ENCODE measurements at places on chromosomes 13 and 19. TPM values are rescaled to one million over a fixed set of nuclear protein-coding genes. Genes with fewer than 3 reads are reported as not detected.

- no peak for DNase-seq
Observed at GRCh38 chr19:9597027-9597426, 12.7 kb upstream of the ZNF121 start.

DNA sequence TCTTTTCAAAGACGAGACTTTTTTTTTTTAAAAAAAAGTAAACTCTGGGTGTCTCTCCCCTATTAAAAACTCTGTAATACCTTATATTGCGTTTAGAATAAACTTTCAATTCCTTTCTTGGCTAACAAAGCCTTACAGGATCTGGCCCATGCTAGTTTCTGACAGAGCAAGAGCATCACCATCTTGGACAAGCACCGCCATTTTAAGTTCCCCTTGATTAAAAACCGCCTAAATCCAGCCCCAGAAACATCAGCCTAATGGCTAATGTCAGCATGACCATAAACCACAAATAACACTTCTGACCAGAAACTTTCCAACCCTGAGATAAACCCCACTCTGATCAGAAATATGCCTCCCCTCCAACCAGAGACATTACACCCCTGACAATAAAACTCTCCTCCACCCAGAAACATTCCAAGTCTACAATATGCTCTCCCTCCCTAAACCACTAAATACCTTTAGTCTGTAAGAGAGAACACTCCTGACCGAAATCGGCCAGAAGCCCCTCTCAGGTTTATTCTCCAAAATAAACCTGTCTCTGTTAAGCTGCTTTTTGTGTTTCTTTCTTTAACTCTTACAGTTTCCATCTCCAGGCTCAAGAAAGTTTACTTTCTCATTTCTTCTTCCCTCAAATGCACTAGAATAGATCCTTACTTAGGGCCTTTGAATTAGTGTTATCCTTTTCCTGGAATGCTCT lies 1.6 kb upstream of the AKAP11 start:
- DNase-seq = no peak

- no peak for DNase-seq
Observed at GRCh38 chr19:33268162-33268991, 34.0 kb downstream of the CEBPA start.

- DNase-seq = no peak
Observed at GRCh38 chr19:38685666-38686529, 38.4 kb downstream of the ACTN4 start.

DNA sequence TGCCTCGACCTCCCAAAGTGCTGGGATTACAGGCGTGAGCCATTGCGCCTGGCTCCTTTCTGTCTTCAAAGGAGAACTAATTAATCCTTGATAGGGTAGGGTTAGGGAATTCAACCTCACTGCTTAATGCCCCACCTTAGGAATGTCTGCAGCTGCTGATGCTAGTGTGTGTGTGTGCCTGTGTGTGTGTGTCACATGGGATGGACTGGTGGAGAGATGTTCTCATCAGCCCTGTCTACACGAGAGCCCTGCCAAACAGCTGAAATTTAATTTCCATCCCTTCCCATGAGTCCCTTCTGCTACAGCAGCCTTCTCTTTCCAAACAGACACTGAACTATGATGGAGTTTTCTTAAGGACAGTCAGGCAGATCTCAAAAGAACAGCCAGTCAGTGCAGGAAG lies 46.5 kb upstream of the CLDN10 start:
- no peak for DNase-seq

DNA sequence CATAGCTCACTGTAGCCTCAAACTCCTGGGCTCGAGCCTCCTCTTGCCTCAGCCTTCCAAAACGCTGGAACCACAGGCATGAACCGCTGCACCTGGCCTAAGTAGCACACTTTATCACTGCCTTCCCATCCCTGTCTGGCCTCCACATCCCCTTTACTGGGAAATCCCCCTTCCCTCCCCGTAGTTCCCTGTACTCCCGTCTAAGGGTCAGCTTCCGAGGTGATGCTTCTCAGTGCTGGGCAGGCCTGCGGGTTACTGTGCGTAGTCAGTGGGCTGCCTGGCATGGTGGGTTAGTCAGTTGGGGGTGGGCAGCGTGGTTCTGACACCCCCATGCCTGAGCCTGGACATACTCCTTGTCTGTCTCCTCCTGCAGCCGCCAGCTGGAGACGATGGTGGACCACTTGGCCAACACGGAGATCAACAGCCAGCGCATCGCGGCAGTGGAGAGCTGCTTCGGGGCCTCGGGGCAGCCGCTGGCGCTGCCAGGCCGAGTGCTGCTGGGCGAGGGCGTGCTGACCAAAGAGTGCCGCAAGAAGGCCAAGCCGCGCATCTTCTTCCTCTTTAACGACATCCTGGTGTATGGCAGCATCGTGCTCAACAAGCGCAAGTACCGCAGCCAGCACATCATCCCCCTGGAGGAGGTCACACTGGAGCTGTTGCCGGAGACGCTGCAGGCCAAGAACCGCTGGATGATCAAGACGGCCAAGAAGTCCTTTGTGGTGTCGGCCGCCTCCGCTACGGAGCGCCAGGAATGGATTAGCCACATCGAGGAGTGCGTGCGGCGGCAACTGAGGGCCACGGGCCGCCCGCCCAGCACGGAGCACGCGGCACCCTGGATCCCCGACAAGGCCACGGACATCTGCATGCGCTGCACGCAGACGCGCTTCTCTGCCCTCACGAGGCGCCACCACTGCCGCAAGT lies 8.4 kb downstream of the PLEKHF1 start:
- no peak for DNase-seq

- no peak for DNase-seq
Observed at GRCh38 chr13:20424949-20425348, 100.7 kb downstream of the CRYL1 start.

GRCh38 chr19:33740811-33741396 lies 55.8 kb upstream of the KCTD15 start:
- DNase-seq = peak; percentile 45

- DNase-seq = no peak
Observed at GRCh38 chr13:111117961-111118360, 2.9 kb downstream of the ARHGEF7 start.

GRCh38 chr13:40626561-40626960 lies 39.9 kb downstream of the FOXO1 start:
- peak; percentile 34 for DNase-seq

DNA sequence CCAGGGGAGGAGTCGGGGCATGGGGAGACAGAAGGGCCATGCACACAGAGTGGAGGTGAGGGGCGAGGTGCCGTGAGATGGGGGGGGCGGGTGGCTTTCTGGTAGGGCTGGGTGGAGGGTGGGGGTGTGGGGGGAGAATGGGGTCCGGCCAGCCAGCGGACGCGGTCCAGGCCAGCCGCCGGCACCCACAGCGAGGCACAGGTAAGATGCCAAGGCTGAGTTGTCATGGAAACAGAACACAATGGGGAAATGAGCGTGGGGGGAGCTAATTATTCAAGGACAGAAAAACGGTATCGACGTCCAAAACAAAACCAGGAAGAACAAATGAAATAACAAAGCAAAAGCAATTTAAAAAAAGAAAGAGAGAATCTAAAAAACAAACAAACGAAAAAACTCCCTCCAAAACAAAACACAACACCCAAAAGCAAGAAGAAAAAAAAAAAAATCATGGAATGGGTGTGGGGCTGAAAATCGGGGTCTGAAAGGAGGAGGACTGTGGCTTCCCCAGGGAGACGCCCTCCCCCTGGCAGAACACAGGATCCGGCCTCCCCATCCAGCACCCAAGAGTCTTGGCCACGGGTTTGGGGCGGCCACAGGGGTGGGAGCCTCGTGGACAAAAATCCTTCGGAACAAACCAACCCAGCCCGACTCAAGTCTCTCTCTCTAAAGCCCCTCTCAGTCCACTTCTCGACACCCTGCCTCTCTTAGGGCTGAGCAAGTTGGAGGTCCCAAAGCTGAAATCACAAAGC lies 92.5 kb downstream of the PTPRS start:
- DNase-seq = no peak

- no peak for DNase-seq
Observed at GRCh38 chr13:110123041-110123809, 183.7 kb downstream of the COL4A1 start.

GRCh38 chr19:38173291-38174041 lies 50.6 kb downstream of the DPF1 start:
- no peak for DNase-seq

DNA sequence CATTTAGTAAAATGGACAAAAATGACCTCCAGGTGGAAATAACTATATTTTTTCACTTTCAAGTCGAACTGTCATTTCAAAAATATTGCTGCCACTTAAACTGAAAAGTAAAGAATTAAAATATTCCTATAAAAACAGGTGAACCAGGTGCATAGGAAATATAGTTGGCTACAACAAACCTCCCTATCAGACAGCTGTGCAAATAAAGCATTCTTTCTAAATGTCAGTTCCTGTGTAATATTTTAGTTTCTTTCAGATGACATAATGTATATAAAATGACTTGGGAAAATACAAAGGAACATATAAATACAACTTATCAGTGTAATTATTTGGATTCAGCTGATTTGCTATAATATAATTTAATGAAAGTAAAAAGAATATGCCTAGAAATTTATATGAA lies 403.5 kb upstream of the GPC6 start:
- no peak for DNase-seq

- DNase-seq = no peak
Observed at GRCh38 chr13:26987486-26988013, 184.1 kb downstream of the USP12 start.

DNA sequence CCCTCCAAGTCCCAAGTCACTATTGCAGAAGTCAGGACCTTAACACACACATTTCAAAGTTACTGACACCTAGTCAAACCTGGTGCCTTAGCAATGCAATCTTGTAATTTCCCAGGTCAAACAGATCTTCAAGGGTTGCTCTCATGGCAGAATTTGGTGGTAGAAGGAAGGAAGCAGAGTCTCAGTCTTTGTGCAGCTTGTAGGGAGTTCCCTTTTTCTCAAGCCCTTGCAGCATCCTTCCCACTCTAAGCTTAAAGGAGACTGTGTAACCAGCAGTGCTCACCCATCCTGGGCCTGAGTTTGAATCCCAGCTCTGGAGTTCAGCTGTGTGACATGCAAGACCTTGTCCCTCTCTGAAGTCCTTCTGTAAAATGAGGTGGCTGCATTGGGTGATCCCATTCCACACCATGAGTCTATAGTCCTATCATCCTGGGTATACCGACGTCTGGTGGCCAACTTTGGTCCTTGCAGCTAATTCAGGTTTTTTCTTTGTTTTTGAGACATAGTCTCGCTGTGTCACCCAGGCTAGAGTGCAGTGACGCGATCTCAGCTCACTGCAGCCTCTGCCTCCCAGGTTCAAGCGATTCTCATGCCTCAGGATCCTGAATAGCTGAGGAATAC lies 9.8 kb downstream of the SIGLEC10 start:
- DNase-seq = peak; percentile 72

- DNase-seq = no peak
Observed at GRCh38 chr19:1171755-1172352, 2.2 kb downstream of the SBNO2 start.

- no peak for DNase-seq
Observed at GRCh38 chr19:8146877-8147581, 2.4 kb downstream of the FBN3 start.

GRCh38 chr19:49362048-49362928 lies at the start of gene TEAD2:
TEAD2 (minus strand) TSS chr19:49362416; CDS start chr19:49360075, 2,341 bp downstream.
- DNase-seq = no peak

GRCh38 chr13:79898996-79899395 lies 418.0 kb downstream of the NDFIP2 start:
- no peak for DNase-seq

DNA sequence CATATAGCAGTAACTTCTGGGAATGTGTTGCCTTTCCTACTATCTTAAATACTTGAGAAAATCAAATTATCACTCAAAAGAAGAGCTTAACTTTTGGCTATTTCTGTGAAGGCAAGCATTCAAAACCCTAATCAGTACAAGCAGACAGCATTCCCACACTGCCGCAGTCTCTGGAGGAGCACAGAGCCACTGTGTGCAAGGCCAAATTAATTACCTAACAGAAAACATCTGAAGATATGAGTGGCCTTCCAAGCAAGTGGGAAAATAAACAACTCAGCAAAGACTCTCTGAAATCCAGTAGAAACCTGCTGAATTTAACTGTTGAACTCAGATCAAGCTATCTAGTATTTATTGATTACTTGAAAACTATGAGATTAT lies 68.2 kb downstream of the COL4A1 start:
- DNase-seq = no peak

DNA sequence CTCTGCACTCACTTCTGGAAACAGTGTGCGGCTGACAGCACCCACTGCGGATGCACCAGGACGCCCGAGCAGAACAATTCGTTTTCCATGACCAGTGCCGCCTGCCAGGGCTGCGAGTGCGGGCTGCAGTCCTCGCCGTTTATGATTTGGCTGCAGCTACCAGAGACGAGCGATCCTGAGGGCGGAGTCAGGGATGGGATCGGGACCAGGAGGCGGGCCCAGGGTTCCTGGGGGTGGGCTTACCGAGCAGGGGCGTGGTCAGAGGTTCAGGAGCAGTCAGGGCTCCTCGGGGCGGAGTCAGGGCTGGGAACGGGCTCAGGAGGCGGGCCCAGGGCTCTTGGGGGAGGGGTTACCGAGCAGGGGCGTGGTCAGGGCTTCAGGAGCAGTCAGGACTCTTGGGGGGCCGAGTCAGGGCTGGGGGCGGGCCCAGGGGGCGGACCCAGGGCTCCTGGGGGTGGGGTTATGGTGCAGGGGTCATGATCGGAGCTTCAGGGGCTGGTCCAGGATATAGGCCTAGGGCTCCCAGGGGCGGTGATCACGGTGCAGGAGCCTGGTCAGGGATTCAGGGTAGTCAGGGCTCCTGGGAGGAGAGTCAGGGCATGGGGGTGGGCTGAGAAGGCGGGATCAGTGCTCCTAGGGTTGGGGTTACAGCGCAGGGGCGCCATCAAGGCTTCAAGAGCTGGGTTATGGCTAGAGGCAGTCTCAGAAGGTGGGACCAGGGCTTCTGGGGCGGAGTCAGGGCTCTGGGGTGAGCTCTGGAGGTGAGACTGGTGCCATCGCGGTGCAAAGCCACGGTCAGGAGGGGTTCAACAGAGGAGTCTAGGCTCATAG lies 1.7 kb downstream of the KLK4 start:
- DNase-seq = peak; percentile 52

GRCh38 chr19:51586103-51586728 lies 15.1 kb downstream of the ZNF175 start:
- no peak for DNase-seq

GRCh38 chr13:20451397-20451796 lies 74.3 kb downstream of the CRYL1 start:
- no peak for DNase-seq

GRCh38 chr13:36880961-36881360 lies 39.1 kb downstream of the SMAD9 start:
- no peak for DNase-seq

LHB gene
- not detected for total RNA-seq

ELSPBP1 gene
- total RNA-seq = not detected

CBY2 gene
- total RNA-seq = not detected

ZIC2 gene
- not detected for total RNA-seq

Data from OCI-LY7 (cell line).